ENCODE measurements at places on chromosomes 7 and 10.

- ATAC-seq: no peak
Observed at GRCh38 chr10:118918116-118918515, 111.4 kb upstream of the NANOS1 start.

DNA sequence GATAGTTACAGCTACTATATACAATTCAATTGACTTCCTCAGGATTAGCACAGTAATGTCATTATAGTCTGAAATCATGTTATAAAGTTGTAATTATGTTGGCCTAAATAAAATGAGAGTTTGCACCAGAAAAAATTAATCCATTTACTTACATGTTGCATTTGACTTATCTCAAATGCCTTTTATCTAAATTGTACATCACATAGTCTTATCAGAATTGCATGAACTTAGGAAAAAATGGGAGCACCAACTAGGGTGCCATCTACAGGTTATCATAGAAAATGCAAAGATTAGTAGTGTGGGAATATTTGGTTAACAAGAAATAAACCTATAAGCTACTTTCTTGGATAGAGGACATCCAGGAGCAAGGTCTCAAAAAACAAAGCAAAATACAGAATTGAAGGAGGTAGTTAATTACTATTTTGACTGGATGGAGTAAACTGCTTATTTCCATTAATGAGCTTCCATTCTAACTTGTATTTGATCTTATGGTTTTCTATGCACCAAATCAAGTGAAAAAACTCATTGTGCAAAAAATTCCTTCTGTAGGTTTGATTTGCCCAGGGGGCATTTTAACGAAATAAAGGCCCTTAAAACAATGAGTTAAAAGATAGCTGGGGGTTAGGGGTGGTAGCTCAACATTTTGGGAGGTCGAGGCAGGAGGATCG lies 60.0 kb upstream of the ORC5 start:
- peak; percentile 78 for ATAC-seq

- no peak for ATAC-seq
Observed at GRCh38 chr10:124685261-124685660, 58.9 kb downstream of the FAM53B start.

GRCh38 chr10:58459069-58459468 lies 53.6 kb upstream of the BICC1 start:
- no peak for ATAC-seq

GRCh38 chr10:100333661-100334440 lies 3.8 kb upstream of the PKD2L1 start:
- ATAC-seq: no peak

- ATAC-seq: no peak
Observed at GRCh38 chr10:133243593-133243992, 5.9 kb downstream of the VENTX start.

- no peak for ATAC-seq
Observed at GRCh38 chr7:123770378-123770777, 21.6 kb upstream of the WASL start.

- peak; percentile 75 for ATAC-seq
Observed at GRCh38 chr7:30068117-30068516, 39.9 kb downstream of the PLEKHA8 start.

GRCh38 chr7:549066-549890 lies 29.6 kb upstream of the PDGFA start:
- ATAC-seq: no peak

GRCh38 chr10:29649561-29650551 lies 15.1 kb upstream of the SVIL start:
- ATAC-seq: no peak

DNA sequence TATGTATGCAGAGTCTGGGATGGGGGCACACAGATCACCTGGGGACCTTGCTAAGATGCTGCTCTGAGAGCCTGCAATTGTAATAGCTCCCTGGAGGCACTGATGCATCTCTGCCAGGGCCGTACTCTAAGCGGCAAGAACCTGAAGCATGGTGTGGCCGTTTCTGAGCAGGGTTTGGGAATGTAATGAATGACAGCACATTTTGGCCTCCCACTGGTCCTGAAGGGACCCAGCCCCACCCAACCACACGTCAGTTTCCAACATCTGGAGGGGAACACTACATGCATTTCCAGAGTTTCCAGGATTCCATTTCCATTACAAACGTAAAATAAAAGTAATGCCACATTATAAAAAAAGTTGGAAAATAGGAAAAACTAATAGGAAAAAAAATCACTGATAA lies 14.0 kb downstream of the ZCCHC24 start:
- ATAC-seq: no peak

GRCh38 chr7:77498659-77499379 lies 38.3 kb upstream of the PTPN12 start:
- ATAC-seq: no peak

- ATAC-seq: peak; percentile 68
Observed at GRCh38 chr10:62414359-62414758, 40.2 kb downstream of the ZNF365 start.

DNA sequence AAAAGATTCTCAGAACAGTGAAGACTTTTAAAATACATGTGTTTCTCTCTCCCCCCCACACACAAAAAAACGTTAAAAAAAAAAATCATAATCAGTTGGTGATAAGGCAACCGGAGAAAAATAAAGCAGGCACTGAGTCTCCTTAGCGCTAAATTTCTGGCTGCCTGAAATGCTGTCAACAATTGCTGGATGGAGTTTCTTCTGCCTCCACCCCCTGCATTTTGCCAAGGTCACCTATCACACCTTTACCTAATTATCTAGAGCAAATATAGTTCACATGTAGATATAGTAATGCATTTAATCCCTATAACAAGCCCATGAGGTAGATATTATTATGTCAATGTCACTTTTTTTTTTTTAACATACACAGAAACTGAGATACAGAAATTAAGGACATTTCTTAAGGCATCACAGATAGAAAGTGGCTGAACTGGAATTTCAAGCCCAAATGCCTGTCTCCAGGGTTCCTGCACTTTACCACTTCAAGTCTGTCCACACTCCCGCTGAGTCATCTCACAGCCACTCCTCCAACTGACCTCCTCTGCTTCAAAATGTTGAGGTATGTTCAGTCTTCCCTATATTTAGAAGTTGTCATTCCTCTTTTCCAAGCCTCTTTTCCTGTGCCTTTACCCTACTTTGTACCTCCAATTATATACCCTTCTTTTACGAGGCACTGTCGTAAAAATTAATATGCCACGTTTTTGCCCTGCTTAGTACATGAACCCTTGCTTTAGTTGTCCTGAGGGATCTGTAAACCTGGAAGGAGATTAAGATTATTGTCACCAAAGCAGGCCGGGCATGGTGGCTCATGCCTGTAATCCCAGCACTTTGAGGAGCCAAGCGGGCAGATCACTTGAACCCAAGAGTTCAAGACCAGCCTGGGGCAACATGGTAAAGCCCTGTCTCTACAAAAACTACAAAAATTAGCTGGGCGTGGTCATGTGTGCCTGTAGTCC lies 72.8 kb upstream of the MPP7 start:
- ATAC-seq: no peak

- ATAC-seq: no peak
Observed at GRCh38 chr7:755413-755805, 28.3 kb upstream of the PRKAR1B start.

DNA sequence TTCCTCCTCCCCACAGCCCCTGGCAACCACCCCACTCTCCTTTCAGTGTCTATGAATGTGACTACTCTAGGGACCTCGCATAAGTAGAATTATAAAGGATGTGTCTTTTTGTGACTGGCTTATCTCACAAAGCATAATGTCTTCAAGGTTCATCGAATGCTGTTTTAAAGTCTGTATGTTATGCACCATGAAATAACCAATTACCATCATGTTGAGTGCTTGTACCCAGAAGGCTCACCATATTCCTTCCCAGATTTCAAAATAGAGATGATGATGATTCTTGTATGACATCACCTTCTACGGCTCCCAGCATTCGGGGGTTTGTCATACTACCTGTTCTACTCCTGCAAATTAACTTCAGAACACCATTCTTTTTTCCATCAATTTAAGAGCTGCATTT lies 11.9 kb downstream of the PKD1L1 start:
- ATAC-seq: no peak

Data from SK-N-SH treated with all-trans-retinoic acid at 6 μM for 48 hours (cell line).